NCI-H460 (cell line): ENCODE measurements at places on chromosomes 13 and 19. TPM values are rescaled to one million over a fixed set of nuclear protein-coding genes. Genes with fewer than 3 reads are reported as not detected.

EDDM13 gene
- total RNA-seq: not detected in 2 replicates

DNA sequence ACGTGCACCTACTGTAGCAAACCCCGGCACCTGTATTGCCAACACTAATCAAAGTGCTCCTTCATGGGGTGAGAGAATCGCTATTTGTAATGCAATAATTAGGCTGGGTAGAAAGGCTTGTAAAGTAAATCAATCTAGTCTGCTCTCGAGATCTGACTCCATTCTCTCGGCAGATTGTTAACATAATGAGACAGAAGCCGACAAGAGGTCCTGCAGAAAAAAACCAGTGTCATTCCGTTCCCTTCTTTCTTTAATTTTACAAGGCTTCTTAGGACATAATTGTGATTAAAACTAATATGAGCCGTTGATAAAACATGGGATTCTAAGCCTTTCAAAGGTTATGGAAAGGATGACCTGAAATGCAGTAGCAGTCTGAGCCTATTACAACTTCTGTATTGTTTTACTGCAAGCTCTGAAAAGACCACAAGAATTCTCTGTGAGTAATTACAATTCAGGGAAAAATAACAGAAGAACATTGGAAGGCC, 530.0 kb downstream of the PCDH9 start:
- no peak for DNase-seq

GRCh38 chr19:8503510-8503909, 1.1 kb upstream of the PRAM1 start:
- DNase-seq: no peak

SYNE4 gene
- total RNA-seq: 0.22 and 0.26 TPM in 2 replicates

FCER2 gene
- not detected in 2 replicates for total RNA-seq

DNA sequence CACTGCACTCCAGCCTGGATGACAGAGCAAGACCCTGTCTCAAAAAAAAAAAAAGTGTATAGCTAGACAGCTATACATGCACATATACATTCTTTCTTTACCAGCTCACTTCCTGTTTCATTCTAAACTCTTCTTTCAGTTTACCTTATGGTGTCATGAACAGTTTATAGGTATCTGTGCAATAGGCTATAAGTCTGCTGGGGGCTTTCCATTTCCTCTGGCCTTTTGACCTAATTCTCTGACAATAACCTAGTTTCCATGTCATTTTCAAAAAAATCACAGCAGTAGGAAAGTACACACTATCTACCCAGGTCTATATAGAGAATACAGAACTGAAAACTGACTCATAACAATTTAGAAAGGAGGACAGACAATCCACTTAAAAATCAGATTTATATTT, 24.4 kb upstream of the URAD start:
- DNase-seq: no peak

SLC8A2 gene
- total RNA-seq: not detected in 2 replicates

GRCh38 chr13:86087244-86087643, 288.0 kb upstream of the SLITRK6 start:
- no peak for DNase-seq

DNA sequence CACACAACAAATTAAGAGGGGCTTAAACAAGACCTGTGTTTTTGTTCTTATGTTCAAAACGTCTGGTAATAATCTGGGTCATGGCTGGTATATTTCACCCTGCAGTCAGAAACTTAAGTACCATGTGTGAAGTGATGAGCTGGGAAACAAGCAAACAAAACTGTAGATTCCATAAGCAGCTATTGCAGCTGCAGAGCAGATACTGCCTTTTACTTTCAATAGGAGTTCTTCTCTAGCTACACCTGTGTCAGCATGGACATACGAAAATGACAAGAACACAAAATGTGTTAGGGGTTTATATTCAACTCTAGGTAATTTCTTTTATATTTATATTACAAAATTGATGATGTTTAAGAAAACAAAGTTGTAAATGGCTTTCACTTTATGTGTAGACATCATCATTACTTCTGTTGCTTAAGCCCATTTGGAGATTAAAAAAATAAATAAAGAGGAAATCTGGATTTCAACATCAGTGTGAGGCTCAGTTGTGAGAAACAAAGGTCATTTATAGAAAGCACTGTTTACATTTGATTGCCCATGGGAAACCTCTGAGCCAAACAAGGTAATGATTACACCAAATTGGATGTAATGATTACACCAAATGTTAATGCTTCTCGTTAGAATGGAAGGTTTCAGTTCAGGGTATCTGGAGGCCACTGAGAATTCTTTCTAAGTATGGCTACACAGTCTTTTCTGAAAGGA, 451.0 kb upstream of the SLC10A2 start:
- DNase-seq: no peak

DNA sequence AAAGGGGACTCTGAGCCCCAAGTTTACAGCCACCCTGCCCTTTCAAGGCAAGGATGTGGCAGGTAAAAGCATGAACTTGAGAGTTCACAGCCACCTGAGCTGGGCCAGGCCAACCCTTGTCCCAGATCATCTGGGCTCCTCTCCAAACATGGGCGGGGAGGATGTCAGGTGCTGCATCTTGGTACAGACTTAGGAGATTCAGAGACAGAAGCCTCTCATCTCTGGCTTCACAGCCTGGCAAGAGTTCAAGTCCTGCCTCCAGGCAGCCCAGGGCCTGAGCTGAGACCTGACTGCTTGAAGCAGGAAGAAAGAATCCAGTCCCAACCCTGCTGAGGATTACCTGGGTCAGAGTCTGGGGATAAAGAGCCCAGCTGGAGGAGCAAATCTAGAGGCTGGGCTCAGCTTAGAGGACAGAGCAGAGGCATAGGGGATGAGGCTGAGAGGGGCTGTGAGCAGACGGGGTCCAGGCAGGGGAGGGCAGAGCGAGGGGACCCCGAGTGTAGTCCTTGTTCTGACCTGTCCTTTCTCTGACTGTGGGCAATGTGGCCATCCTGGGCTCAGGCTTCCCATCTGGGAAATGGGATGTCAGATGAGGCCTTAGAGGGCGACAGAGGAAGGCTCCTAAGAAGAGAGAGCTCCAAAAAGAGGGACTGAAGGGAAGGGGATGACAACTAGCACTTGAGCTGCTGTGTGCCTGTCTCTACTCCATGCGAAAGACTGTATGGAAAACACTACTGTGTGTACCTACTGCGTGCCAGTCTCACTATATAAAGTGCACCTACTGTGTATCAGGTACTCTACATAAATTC, 6.6 kb upstream of the OR10H5 start:
- DNase-seq: no peak

DNA sequence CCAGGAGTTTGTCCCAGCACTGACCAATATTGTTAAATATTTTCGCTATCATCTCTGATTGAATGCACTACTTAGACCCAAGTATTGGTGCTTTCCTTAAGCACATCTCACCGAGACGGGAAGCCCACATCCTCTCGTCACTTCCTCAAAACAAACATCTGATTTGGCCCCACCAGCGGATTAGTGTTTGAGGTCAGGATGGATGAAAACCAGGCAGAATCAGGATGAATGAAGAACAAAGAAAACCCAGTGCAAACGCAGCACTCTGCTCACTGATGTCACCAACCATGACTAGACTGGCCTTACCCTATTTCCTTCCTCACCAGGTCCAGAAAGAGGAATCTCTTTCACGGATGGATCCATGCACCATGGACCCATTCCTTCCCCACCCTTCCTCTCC, 6.0 kb downstream of the PLAUR start:
- DNase-seq: no peak

- no peak for DNase-seq
Measured at GRCh38 chr19:6626764-6627163, 35.8 kb upstream of the CD70 start.

ZNF8 gene
- total RNA-seq: 5.3 and 6.7 TPM in 2 replicates

KIR2DL4 gene
- total RNA-seq: not detected in 2 replicates

DNA sequence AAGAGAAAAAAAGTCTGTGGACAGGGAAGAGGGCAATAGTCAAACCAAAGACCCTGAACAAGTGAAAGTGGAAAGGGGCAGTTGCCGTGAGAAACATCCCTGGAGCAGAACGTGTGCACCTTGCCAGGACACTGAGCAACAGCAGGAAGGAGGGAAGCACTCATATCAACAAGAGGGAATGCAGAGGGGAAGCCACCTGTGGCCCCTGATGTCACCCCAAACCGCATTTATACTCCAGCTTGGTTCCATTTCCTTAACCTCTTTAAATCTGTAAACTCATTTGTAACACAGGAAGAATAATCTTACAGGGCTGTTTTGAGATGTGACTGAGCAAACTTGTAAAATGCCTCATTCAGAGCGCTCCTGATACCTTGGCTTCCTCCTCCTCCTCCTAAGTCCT, 698.8 kb downstream of the DIAPH3 start:
- DNase-seq: no peak

GRCh38 chr13:113650731-113651148, 7.3 kb downstream of the ATP4B start:
- DNase-seq: no peak

- peak; percentile 33 for DNase-seq
Measured at GRCh38 chr19:1177322-1178114, 3.5 kb upstream of the SBNO2 start.

- DNase-seq: no peak
Measured at GRCh38 chr13:79547211-79548195, 66.5 kb downstream of the NDFIP2 start.

ATF5 gene
- 21.7 and 22.5 TPM in 2 replicates for total RNA-seq

DNA sequence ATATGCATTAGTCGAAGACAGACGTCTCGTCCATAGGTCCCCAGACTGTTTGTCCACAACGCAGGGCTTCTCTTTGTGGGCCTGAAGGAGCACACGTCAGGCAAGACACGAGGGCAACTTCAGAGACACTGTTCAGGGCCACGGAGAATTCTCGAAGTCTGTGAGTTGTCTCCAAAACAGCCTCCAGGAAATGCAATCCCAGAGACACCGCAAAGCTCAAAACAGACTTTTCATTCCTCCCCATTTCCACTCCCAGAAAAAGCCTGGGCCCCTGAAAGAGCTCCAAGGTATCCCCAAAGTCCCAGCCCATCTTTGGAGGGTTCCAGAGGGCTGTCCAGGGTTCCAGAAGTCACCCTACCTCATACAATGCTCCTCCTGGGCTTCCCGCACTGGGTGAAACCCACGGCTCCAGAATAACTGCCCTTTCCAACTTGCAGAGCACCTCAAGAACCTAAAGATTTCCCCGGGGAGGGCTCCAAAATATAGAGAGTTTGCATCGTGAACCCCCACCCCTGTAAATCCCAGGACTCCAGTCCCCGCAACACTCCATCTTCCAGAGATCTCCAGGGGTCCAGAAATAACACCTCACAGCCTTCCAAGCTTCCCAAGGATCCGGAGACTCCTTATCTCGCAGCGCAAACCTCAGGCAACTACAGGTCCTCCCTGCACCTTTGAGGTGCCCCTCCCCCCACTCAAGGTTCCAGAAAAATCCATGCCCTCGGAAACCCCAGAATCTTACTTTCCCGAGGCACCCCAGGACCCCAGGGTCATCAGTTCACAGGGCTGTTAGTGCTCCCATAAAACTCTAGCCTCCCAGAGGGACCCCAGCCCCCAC, 687 bp upstream of the FTL start:
- no peak for DNase-seq

ETV2 gene
- total RNA-seq: 0.30 TPM in 1 of 2 replicates, not detected in the other

EHD2 gene
- 0.87 and 1.0 TPM in 2 replicates for total RNA-seq

KISS1R gene
- not detected in 2 replicates for total RNA-seq

- DNase-seq: no peak
Measured at GRCh38 chr13:75194717-75195462, 287.1 kb downstream of the TBC1D4 start.

DNA sequence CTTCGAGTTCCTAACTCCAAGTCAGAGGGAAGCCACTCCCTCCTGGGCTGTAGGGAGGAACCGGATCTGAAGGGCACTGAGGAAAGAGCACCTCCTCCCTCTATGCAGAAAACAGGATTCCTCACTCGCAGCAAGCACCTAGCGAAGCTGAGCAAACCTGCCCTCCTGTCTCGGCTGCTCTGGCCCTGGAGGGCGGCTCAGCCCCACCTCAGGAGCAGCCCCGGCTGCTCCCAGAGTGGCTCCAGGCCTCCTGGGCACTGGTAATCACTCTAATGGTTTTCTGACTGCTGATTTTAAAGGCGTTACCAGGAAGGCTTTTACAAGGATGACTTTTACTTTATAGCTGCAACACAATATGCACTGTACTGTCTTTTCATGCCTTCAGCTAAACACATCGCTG, 312.5 kb downstream of the TEX29 start:
- DNase-seq: no peak

CYP4F8 gene
- total RNA-seq: not detected in 2 replicates

NCR1 gene
- not detected in 2 replicates for total RNA-seq
